Activated T-cell treated with anti-CD3 and anti-CD28 coated beads, Interleukin-2, amount 50 U/mL, for 24 hours (primary cell): ENCODE measurements at places on chromosomes 3 and 15.

- no peaks in the 10 kb centered on the region for H3K36me3 ChIP-seq
- peaks cover 4% of the 10 kb centered on the region for H3K4me1 ChIP-seq
- DNase-seq = peak; percentile 77
- no peak overlapping the region for H3K4me3 ChIP-seq
Observed at GRCh38 chr3:42831321-42831713, 22.1 kb downstream of the ACKR2 start.

DNA sequence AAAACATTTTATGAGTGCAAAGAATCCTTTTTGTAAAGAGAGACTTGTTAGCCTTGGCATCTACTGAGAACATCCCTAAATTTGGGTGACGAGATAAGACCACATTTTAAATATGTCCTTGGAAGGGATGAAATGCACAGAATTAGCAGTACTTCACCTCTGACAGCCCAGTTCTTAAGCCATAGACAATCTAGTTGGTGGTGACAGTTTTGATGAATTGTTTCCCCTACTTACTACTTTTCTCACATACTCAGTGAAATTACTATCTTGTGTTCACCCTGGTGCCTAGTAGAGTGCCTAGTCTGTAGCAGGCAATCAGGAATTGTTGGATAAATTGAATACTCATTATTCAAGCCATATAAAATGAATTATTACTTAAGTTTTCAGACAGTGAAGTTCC, 3.4 kb downstream of the SCAANT1 start:
- H3K27ac ChIP-seq = peak overlapping the region; percentile 44

- H3K4me3 ChIP-seq = no peak overlapping the region
- H3K36me3 ChIP-seq = no peaks in the 10 kb centered on the region
- no peak overlapping the region for H3K27ac ChIP-seq
- H3K4me1 ChIP-seq = no peaks in the 10 kb centered on the region
Observed at GRCh38 chr3:179289295-179289694, 33.5 kb upstream of the ZNF639 start.

DNA sequence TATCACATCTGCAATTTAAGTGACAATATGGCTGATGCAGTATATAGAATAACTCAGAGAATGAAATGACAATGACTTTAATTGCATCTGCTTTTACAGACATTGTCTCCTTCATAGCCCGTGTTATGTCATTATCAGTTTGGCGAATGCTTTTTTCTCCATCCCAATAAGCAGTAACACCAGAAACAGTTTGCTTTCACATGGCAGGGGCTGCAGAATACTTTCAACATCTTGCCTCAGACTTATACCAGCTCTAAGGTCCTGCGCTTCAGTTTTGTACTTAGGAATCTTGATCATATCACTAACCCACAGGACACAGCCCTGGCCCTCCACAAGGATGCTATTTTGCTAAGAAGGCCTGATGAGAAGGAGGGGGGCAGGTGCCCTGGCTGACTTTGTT, 49.9 kb upstream of the SPESP1 start:
- no peak overlapping the region for H3K27ac ChIP-seq
- DNase-seq = no peak
- no peaks in the 10 kb centered on the region for H3K36me3 ChIP-seq
- peaks cover 6% of the 10 kb centered on the region for H3K27me3 ChIP-seq
- H3K4me3 ChIP-seq = no peak overlapping the region

- no peak overlapping the region for H3K4me3 ChIP-seq
- H3K36me3 ChIP-seq = peaks cover 40% of the 10 kb centered on the region
- H3K27ac ChIP-seq = no peak overlapping the region
- DNase-seq = no peak
- no peaks in the 10 kb centered on the region for H3K27me3 ChIP-seq
Observed at GRCh38 chr3:123546133-123546755, 38.6 kb downstream of the HACD2 start.

GRCh38 chr3:37645517-37646380, 215.9 kb upstream of the CTDSPL start:
- H3K27me3 ChIP-seq = peaks cover 3% of the 10 kb centered on the region
- no peaks in the 10 kb centered on the region for H3K36me3 ChIP-seq
- H3K4me1 ChIP-seq = no peaks in the 10 kb centered on the region
- no peak overlapping the region for H3K4me3 ChIP-seq
- H3K27ac ChIP-seq = no peak overlapping the region

DNA sequence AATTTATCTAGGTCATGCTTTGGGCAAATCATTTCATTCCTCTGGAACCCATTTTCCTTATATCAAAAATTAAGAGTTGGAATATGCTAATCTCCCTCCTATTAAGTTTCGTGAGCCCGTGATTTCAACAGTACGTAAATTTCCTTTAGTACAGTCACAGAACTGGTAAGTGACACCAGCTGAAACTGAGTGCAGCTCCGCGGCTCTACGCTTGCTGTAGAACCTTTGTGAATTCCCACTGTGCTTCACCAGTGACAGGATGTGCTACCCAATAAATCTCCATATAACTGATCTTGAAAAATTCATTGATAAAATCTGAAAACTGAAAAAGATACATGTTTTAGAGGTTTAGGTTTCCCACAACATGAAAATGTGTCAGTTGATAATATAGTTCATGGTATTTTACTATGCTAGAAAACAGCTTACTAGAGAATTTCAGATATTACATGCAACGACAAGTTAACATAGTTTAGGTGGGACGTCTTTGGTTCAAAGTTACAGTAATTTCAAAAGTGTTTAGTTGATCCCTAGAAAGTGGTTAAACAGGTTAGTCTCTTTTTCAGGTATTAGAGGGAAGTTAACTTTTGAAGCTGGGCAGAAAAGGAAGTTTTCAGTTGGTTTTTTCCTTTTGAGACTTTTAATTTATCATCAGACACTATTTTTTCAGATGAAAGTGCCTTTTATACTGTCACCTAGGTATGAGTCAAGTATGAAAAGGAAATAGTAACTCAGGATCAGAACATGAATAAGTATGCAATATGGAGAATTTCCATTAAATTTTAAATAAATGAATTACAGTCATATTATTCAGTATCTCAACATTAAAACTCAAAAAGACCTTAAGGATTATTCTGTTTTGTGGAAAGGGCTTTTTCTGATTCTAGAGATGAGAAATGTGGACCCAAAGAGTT, 57.0 kb downstream of the PPARG start:
- H3K4me1 ChIP-seq = peaks cover 15% of the 10 kb centered on the region
- no peak overlapping the region for H3K4me3 ChIP-seq
- no peaks in the 10 kb centered on the region for H3K36me3 ChIP-seq
- DNase-seq = no peak

GRCh38 chr3:33392144-33392543, 48.1 kb downstream of the UBP1 start:
- H3K27ac ChIP-seq = peak overlapping the region; percentile 64
- H3K4me3 ChIP-seq = no peak overlapping the region
- H3K36me3 ChIP-seq = peaks cover 91% of the 10 kb centered on the region
- no peak for DNase-seq
- H3K4me1 ChIP-seq = peaks cover 17% of the 10 kb centered on the region

GRCh38 chr15:89632563-89633430, 22.5 kb downstream of the KIF7 start:
- no peak overlapping the region for H3K27ac ChIP-seq
- no peaks in the 10 kb centered on the region for H3K4me1 ChIP-seq
- H3K4me3 ChIP-seq = no peak overlapping the region
- H3K27me3 ChIP-seq = peaks cover 2% of the 10 kb centered on the region
- DNase-seq = no peak

GRCh38 chr3:84008623-84009022, 950.2 kb upstream of the CADM2 start:
- H3K4me3 ChIP-seq = no peak overlapping the region
- H3K27me3 ChIP-seq = no peaks in the 10 kb centered on the region
- no peaks in the 10 kb centered on the region for H3K36me3 ChIP-seq
- no peak overlapping the region for H3K27ac ChIP-seq
- no peak for DNase-seq

- no peak overlapping the region for H3K27ac ChIP-seq
- peaks cover 3% of the 10 kb centered on the region for H3K4me1 ChIP-seq
- H3K27me3 ChIP-seq = peaks cover 47% of the 10 kb centered on the region
- DNase-seq = peak; percentile 85
- H3K36me3 ChIP-seq = no peaks in the 10 kb centered on the region
Observed at GRCh38 chr15:66862940-66863335, 160.9 kb downstream of the SMAD6 start.

GRCh38 chr3:180306691-180307090, 270.0 kb upstream of the PEX5L start:
- H3K4me1 ChIP-seq = no peaks in the 10 kb centered on the region
- H3K36me3 ChIP-seq = no peaks in the 10 kb centered on the region
- H3K27ac ChIP-seq = no peak overlapping the region
- DNase-seq = no peak
- no peaks in the 10 kb centered on the region for H3K27me3 ChIP-seq

DNA sequence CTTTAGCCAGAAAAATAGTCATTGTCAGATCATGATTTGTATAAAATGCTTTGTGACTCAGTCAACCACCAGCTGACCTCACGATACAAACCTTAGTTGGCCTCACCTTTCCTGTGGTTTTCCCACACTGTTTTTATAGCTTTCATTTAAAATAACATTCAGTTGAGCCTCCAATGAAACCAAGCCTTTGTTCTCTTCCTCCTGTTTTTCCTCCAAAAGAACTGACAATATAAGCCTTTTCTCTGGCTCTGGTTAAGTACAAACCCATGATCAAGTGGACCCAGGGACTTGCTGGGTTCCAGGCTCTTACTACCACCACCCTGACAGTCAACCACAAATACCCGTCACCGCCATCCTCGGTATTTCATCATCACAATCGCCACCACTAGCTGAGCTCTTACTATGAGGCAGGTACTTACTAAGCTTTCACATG, 81.7 kb downstream of the TAMM41 start:
- H3K36me3 ChIP-seq = no peaks in the 10 kb centered on the region
- H3K4me3 ChIP-seq = peak overlapping the region; percentile 16
- H3K27me3 ChIP-seq = no peaks in the 10 kb centered on the region
- no peak for DNase-seq
- peak overlapping the region; percentile 89 for H3K27ac ChIP-seq
- peaks cover 20% of the 10 kb centered on the region for H3K4me1 ChIP-seq

- H3K36me3 ChIP-seq = no peaks in the 10 kb centered on the region
- H3K4me1 ChIP-seq = peaks cover 20% of the 10 kb centered on the region
- no peak overlapping the region for H3K27ac ChIP-seq
- no peaks in the 10 kb centered on the region for H3K27me3 ChIP-seq
- no peak overlapping the region for H3K4me3 ChIP-seq
Observed at GRCh38 chr3:59895972-59896371, 846.1 kb upstream of the CFAP20DC start.

DNA sequence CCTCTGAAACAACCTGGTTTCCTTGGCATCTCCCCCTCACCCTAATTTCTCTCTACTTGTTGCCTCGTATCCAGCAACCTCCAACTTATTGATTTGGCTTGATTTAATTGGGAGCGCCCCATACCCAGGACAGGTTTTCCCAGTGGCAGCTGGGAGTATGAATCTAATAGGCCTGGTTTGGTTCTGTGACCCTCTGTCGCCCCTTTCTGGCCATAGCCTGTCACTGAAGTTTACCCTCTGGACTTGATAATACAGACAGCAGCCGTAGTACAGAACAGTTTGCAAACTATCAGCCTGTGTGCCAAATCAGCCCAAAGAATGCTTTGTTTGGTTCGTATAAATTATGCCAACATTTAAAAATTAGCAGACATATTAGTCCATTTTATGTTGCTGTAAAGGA, 525.1 kb upstream of the GOLIM4 start:
- no peak for DNase-seq
- H3K27ac ChIP-seq = no peak overlapping the region
- no peaks in the 10 kb centered on the region for H3K27me3 ChIP-seq
- H3K4me1 ChIP-seq = no peaks in the 10 kb centered on the region
- H3K36me3 ChIP-seq = no peaks in the 10 kb centered on the region
- H3K4me3 ChIP-seq = no peak overlapping the region

DNA sequence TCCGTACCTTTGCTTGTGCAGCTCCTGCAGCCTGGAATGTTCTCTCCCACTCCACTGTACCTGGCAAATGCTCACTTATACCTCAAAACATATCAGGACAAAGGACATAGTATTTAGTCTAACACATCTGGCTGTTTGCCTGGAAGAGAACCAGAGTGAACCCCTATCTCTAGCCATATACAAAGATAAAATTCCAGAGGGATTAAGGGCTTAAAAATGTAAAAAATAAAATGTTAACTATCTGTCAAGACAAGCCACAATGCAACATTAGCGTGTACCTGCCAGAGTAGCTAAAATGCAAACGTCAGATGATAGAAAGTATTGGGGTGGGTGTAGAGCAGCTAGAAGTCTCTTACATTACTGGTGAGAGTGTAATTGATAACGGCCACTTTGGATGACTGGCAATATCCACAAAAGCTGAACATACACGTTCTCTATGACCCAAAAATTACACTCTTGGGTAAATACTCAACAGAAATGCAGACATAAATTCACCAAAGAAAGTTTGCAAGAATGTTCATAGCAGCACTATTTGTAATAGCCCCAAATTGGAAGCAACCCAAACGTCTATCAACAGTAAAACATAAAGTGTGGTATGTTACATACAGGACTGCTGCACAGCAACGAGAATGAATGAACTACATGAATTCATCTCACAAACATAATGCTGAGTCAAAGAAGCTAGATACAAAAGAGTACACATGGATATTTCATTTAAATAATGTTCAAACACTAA, 18.2 kb upstream of the ADPGK start:
- no peaks in the 10 kb centered on the region for H3K36me3 ChIP-seq
- no peak overlapping the region for H3K4me3 ChIP-seq
- peaks cover 46% of the 10 kb centered on the region for H3K27me3 ChIP-seq
- no peak for DNase-seq

DNA sequence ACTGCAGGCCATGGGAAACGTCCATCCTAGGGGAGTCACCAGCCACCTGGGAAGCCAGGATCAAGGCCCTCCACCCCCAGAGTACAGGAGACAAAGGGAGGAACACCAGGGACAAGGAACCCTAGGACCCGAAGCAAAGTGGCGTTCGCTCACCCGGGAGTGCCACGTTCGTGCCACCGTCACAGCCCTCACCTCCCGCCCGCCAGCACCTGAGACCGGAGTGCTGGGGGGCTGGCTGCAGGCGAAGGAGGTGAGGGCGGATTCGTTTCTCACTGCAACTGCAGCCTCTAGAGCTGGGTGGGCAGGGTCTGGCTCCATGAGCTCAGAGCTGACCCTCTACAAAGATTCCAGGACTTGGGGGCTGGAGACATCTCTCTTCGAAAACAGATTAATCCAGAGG, 26.3 kb downstream of the ZDHHC19 start:
- no peaks in the 10 kb centered on the region for H3K27me3 ChIP-seq
- peaks cover 51% of the 10 kb centered on the region for H3K4me1 ChIP-seq

- DNase-seq = no peak
- H3K4me3 ChIP-seq = peak overlapping the region; percentile 6
- H3K36me3 ChIP-seq = no peaks in the 10 kb centered on the region
- H3K27me3 ChIP-seq = no peaks in the 10 kb centered on the region
- H3K4me1 ChIP-seq = peaks cover 81% of the 10 kb centered on the region
Observed at GRCh38 chr15:58457466-58457965, 25.7 kb downstream of the LIPC start.

DNA sequence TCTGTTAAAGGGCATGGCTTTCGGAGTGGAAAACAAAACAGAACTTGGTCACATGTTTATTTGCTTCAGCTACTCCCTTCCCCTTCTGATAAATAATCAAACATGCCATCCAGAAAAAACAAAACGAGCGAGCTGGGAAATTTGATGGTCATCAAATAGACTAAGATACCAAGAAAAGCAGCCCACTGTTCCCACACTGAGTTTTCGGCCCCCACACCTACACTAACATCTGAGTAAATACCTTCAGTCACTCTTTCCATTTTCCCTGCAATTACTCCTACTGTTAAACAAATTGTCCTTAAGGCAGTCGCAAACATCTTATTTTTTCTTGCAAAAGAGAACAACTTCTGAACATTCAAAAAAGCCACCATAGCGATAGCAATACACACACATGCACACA, 454.6 kb downstream of the FOXP1 start:
- peaks cover 78% of the 10 kb centered on the region for H3K4me1 ChIP-seq
- H3K27ac ChIP-seq = peak overlapping the region; percentile 96
- H3K27me3 ChIP-seq = no peaks in the 10 kb centered on the region
- peak overlapping the region; percentile 88 for H3K4me3 ChIP-seq
